Activated CD8-positive, alpha-beta T cell treated with anti-CD3 and anti-CD28 coated beads for 36 hours (primary cell): ENCODE measurements at places on chromosomes 7 and 10.

DNA sequence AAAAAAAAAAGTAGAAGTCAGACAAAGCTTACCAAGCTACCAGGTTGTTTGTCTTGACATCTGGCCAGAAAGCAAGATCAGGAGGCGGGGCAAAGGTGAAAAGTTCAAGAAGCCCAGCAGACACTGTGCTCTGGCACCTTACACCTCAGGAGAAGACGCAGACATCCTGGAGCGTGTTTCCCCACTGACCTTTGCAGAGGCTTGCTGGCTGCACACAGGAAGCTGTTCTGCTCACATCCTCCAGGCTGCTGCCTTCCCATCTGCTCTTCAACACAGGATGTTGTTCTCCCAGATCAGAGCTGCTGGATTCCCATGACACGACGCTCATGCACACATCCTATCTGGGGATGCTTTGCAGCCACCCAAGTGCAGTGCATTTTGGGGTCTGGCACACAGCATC is 174.4 kb upstream of the KIAA1217 start:
- no peak for DNase-seq

- no peak for DNase-seq
Measured at GRCh38 chr10:52568309-52568708, 204.3 kb downstream of the MBL2 start.

DNA sequence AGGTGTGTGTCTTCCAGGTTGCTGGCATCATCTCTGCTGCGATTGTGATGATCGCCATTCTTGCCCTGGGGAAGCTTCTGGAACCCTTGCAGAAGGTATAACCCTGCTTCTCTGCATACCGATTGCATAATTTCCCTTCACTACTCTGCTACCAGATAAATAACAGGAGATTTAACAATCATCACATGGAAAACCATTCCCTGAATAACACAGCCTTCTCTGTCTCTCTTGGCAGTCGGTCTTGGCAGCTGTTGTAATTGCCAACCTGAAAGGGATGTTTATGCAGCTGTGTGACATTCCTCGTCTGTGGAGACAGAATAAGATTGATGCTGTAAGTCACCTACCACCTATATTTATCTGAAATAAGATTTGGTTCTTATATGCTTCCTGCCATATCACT is 33.8 kb downstream of the SLC26A4 start:
- no peak for DNase-seq

DNA sequence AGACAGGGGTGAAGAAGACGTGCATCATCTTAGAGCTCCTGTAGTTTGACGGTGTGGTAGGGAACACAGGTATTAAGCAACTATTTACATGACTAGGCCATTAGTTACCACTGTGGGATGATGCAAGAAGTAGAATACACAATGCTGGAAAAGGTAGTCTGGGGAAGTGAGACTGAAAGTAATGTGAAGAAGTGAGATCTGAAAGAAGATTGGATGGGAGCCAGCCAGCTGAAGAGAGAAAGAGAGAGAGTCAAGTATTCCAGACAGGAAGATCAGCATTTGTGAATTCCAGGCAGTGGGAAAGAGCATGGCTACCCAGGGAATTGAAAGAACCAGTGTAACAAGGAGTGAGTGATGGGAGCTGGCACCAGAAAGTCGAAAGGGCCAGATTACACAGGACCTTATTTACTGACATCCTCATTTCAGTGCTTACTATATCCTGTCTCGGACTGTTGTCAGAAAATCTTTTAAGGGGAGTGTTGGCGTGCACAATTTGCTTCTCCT is 4.0 kb upstream of the CFAP58 start:
- no peak for DNase-seq

- DNase-seq, result peak; percentile 43
Measured at GRCh38 chr10:27744802-27745731, 552 bp downstream of the MKX start.

- DNase-seq, result no peak
Measured at GRCh38 chr7:39033885-39034624, 56.3 kb downstream of the POU6F2 start.

GRCh38 chr10:7618461-7618860 is 48.3 kb downstream of the ITIH5 start:
- no peak for DNase-seq

DNA sequence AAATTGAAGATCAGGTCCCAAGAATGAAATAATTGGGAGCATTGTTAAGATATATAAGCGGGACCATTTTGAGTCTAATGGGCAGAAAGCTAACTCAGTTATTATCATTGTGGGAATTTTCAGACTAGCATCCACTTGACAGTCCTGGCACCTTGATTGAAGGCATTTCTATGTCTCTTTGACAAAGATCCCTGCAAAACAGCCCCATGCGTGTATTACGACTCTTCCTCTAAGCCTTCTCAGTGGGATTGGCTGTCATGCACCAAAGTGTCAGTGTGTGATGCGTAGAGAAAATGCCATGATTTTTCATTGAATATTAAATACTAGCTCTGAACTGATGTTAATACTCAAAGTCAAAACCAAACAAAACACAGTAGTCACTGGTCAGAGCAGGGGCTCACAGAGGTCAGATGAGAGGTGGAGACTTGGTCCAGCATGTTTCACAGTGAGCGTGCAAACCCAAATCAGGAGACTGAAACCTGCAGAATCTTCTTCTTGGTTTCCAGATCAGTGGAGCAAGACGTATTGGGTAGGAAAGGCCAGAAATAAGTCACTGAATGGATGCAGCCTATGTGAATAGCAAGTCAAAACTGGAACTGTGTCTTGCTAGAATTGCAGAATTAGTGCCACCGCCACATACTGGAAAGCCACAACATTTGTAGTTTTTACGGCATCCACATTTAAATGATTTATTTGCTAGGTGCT is 303.6 kb upstream of the AKR1E2 start:
- no peak for DNase-seq

DNA sequence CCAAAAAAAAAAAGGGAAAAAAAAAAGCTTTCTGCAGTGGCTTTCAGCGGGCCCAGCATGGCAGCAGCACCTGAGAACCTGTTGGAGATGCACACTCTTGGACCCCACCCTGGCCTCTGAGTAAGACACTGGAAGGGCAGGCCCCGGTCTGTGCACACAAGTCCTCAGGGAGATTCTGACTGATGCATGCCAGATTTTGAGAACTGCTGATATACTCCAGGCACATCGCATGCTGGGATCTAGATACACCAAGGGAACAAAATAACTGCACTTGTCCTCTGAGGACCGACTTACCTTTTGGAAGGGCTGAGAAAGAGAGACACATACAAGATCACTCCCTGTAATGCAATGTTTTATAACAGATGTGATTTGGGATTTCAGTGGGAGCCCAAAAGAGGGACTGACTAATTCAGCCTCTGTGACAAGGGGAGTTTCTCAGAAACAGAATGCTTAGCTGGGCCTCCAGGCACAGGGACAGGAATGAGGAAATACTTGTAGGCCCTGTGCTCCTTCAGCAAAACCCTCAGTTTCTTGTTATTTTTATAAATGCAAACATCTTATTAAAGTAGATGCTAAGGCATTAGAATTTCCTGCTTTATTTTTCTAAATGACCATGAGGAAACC is 8.2 kb downstream of the EGFR start:
- no peak for DNase-seq

DNA sequence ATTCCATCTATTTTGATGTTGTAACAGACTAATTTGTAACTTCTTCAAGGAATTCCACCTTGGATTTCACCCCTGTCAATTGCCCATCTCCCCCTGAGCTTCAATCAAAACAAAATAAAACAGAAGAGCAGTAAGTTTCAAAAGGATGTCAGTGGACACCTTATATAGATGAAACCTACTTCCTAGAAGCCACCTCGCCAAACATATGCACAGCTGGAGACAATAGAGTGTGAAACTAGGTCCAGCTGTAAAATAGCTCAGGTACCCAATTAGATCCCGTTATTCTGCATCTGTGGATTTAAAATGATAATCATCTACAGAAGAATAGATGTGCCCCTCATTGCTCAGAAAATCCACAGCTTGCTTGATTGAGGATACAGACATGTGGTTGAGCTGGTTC is 598.6 kb downstream of the SH2D4B start:
- DNase-seq, result no peak

GRCh38 chr7:137732168-137732567 is 114.6 kb downstream of the DGKI start:
- no peak for DNase-seq

DNA sequence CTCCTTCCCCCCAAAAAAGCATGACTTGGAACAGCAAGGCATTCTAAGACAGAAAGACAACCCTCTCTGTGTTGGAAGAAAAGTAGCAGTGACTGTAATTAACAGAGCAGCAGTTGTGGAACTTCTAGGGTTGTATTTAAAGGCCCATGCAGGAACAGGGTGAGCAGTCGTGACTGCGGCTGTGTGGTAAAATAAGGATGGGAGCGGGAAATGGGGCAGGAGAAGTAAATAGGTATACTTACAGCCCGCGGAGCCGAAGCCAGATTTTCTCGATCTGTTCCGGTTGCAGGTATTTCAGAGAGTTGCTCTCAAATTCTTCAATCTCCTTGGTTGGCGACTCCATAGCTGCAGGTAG is 179 bp downstream of the PDE1C start:
- DNase-seq, result no peak

DNA sequence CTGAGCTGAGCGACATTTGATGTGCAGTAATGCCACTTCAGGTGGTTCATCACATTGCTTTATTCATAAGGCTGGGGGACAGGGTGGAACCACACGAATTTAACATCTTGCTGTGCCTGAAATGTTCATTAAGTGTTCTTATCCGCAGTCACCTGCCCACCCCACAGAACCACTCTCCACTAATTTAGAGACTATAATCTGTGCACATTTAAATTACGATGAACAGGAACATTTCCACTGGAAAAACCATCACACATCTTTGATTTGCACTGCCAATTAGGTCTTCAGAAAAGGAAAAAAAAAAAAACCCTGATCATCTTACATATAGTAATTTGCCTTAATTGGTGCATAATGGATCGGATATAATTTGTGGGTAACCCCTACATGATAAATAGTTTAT is 2.3 kb downstream of the CDCA7L start:
- DNase-seq, result peak; percentile 4

- no peak for DNase-seq
Measured at GRCh38 chr7:51276091-51276605, 40.5 kb downstream of the COBL start.

DNA sequence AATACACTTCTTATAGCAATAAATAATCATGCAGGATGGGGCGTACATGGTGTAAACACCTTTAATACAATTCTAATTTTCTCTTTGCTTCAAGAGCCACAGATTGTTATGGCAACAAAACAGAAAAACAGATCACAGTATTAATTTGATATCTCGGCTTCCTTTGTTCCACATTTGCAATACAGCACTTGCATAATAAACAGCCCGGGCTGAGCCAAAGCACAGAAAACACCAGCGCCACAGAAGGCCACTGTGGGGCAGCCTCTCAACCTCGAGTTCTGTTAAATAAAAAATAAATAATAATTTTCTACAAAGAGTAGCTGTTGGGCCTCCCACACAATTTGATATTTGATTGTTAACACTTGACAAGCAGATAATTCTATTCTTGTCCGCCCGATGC is 255.9 kb downstream of the USP6NL start:
- no peak for DNase-seq

DNA sequence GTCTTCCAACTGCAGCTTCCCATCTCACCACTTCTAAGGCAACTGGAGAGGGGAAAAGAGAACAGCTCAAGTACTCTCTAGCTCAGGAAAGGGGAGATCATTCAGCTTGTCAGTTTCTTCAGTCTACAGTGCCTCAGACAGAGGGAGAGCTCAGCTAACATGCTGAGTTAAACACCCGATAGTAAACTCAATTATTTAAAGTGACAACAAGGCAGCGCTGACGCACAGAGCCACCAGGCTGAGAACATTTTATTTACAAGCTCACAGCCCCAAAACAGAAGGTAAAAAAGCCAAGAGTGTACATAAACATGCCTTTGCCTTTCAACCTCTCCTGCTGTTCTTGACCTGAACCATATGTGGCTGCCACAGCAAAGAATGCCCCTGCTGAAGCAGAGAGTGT is 10.1 kb upstream of the CUZD1 start:
- no peak for DNase-seq

GRCh38 chr7:92785923-92786322 is 50.5 kb downstream of the CDK6 start:
- no peak for DNase-seq

DNA sequence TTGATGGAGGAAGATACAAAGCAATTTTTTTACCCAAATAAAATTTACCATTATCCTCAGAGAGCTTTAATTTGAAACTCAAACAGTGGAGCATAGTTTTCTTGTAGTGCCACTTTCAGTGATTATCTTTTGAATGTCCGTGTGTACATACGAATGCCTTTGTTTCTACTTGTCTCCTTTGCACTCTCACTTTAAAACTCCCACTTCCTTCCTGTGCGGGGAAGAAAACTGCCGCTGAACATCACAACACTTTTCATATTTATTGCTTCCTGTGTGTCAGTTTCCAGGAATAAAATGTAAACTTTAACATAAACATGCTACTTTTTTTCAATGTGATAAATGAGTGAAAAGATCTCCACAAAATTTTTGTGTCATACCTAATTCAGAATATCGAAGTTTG is 102.4 kb downstream of the SEMA3A start:
- peak; percentile 26 for DNase-seq

DNA sequence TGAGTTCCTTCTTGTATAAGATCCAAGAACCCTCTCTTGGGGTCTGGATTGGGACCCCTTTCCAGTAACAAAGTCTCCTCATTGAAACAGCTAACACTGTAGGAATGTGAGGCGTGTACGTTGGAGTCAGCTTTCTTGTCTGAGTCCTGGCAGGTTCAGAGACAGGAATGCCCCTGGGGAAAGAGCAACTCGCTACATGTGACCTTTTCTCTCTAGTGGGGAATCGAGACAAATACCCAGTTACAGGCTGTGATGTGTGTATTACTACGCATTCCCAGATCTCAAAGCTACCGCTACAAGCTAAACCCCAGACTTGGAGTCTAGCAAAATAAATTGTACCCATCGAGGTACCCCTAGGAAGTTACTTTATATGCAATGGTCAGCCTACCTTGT is 85.6 kb upstream of the FRMD4A start:
- DNase-seq, result no peak

DNA sequence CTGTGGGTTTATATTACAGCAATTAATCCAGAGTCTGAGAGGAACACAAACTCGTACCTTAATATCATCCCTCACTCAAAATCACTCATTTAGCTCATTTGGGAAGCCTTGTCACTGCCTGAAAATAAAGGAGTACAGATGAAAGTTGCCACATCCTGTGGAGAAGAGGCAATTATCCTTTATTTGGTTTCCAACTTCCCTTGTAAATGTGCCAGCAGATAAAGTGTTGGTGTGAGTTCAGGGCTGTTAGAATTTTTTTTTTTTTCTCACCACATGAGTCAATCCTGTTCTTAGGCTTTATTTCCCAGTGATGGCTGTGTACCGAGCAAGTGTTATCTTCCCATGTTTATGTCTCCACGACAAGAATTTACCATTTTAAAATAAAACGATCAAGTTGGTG is 99.0 kb upstream of the SMIM30 start:
- no peak for DNase-seq
